Uterus (tissue), 4 donors: ENCODE measurements at places on chromosomes 11 and 22. TPM values are rescaled to one million over a fixed set of nuclear protein-coding genes. Genes with fewer than 3 reads are reported as not detected.

GRCh38 chr11:19751055-19751454 lies 38.4 kb downstream of the NAV2 start:
- no peaks in the 10 kb centered on the region for H3K27me3 ChIP-seq
- no peak for DNase-seq
- H3K4me3 ChIP-seq = no peak overlapping the region
- no peaks in the 10 kb centered on the region for H3K4me1 ChIP-seq
- no peak overlapping the region for H3K27ac ChIP-seq
- no peaks in the 10 kb centered on the region for H3K36me3 ChIP-seq

GRCh38 chr22:44026066-44026629 lies 2.0 kb downstream of the PARVB start:
- DNase-seq = no peak
- H3K36me3 ChIP-seq = no peaks in the 10 kb centered on the region
- H3K4me1 ChIP-seq = no peaks in the 10 kb centered on the region
- peak overlapping the region; percentile 85 for H3K27ac ChIP-seq
- no peak overlapping the region for H3K4me3 ChIP-seq
- H3K27me3 ChIP-seq = no peaks in the 10 kb centered on the region

DNA sequence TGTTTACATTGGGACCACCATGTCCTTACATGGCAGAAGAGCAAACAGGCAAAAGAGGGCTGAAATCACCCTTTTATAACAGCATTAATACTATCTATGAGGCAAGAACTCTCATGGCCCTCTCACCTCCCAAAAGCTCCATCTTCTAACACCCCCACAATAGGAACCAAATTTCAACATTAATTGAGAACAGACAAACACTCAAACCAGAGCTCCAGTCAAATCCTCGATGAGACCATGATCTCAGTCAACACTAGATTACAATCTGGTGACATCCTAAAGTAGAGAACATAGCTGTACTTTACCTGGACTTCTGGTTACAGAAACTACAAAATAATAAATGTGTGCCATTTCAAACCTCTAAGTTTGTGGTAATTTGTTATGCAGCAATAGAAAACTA lies 25.1 kb downstream of the OR2AG2 start:
- H3K27me3 ChIP-seq = no peaks in the 10 kb centered on the region
- DNase-seq = no peak
- peak overlapping the region; percentile 69 for H3K27ac ChIP-seq
- no peaks in the 10 kb centered on the region for H3K36me3 ChIP-seq

DNA sequence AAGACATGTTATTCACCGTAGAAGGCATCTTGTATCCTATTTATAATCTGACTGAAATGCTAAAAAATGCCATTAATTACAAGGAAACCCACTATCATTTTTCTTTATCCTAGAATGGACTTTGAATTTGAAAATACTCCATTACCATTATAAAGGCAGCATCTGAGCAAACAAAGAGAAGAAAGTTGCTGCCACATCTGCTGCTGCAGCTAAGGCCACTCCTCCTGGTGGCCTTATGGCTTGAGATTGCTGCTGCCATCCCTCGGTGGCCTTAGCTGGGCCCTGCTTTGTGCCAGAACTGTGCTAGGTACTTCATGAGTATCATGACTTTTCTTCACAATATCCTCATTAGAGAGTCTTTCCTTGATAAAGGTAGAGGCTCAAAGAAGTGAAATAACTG lies 1210.1 kb upstream of the TENM4 start:
- H3K4me1 ChIP-seq = no peaks in the 10 kb centered on the region
- H3K27ac ChIP-seq = no peak overlapping the region
- H3K36me3 ChIP-seq = no peaks in the 10 kb centered on the region
- DNase-seq = no peak
- H3K4me3 ChIP-seq = no peak overlapping the region

CARD16 gene
- total RNA-seq = 3.7 TPM

DNA sequence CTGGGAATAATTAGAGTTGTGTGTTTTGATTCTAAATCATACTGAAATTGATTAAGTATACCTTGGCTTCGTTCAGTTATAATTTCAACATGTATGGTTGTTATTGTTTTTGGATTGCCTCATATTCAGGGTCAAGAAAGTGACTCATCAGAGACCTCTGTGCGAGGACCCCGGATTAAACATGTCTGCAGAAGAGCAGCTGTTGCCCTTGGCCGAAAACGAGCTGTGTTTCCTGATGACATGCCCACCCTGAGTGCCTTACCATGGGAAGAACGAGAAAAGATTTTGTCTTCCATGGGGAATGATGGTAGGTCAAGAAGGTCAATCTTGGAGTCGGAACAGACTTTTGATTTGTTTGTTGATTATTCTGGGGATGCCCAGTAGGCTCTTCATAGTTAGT lies 40.4 kb downstream of the KMT2A start:
- no peaks in the 10 kb centered on the region for H3K4me1 ChIP-seq
- DNase-seq = no peak
- no peaks in the 10 kb centered on the region for H3K36me3 ChIP-seq
- no peak overlapping the region for H3K27ac ChIP-seq
- no peaks in the 10 kb centered on the region for H3K27me3 ChIP-seq
- H3K4me3 ChIP-seq = no peak overlapping the region

DNA sequence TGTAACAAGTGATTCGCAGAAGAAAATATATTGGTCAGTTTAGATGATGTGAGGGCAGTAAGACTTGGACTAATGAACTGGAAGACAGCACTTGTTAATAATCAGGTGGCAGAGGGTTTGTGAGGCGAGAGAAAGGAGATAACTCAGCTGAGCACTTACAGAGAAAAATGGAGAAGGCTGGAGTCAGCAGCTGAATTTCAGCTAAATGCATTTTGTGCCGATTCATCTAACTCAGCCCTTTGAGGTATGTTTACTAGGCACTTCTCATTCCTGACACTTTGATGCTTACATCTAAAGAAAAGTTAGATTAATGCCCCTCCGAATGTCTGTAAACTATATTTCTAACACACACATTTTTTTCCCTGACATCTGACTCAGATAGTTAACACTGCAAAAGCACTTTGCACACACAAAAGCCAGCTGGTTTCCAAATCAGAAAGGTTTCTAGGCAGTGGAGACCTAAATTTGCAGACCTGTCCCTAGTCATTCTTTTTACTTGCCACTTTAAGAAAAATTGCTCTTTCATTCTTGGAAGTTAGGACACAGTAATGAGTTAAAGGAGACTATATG lies 859.5 kb upstream of the CCDC90B start:
- no peak for DNase-seq
- H3K4me3 ChIP-seq = no peak overlapping the region
- H3K36me3 ChIP-seq = no peaks in the 10 kb centered on the region
- H3K27ac ChIP-seq = no peak overlapping the region

FAT3 gene
- total RNA-seq = 2.6 TPM

DNA sequence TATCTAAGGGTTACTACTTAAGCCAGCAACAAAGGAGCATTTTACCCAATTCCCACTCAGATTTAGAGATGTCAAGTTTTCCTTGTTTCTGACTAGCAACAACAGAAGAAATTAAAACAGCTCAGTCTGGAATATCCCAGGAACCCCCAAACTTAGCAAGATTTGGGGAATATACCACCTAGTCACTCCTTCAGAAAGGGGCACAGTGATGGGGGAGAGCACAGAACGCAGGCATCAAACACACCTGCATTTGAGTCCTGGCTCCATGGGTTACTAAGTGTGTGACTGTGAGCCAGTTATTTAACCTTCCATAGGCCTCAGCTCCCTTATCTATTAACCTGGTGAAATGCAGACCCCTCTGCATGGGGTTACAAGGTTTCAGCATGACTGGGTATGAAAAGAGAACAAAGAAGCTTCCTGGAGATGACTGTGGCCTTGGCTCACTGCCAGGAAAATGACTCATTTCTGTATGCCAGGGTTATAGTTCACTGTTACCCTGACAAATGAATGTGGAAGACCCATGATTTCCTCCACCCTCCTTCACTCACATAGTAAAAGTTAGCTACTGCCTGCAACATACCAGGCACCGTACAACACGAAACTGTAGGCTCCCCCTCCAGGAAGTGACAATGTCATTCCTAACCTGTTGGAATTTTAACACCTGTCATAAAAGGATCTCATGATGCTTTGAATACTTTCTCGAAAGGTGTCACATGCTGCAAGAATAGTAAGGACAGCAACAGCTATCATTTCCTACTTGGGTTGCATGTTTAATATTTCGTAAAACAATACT lies 79.6 kb downstream of the ME3 start:
- DNase-seq = peak; percentile 63
- no peak overlapping the region for H3K4me3 ChIP-seq
- no peaks in the 10 kb centered on the region for H3K36me3 ChIP-seq

- no peaks in the 10 kb centered on the region for H3K4me1 ChIP-seq
- no peak for DNase-seq
- H3K4me3 ChIP-seq = no peak overlapping the region
- H3K27me3 ChIP-seq = no peaks in the 10 kb centered on the region
Measured at GRCh38 chr11:113849713-113850112, 25.7 kb downstream of the USP28 start.

DNA sequence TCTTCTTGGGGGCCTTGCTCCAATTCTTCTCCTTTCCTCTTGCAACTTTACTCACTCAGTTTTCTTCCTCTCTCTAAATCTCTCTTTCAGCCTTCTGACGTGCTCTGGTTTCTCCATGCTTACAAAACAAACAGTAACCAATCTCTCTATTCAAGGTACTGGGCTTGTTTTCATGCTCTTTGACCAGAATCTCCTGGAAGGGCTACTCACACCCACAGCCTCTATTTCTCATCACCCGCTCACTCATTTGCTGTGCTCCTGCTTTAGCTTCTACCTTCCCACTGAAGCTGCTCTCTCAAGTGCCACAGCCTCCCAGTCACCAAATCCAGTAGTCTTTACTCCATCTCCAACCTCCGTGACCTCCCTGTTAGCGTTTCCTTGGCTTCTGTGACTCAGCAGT lies 60.4 kb downstream of the SERGEF start:
- no peak overlapping the region for H3K27ac ChIP-seq
- H3K27me3 ChIP-seq = no peaks in the 10 kb centered on the region
- no peak for DNase-seq
- no peaks in the 10 kb centered on the region for H3K4me1 ChIP-seq
- H3K36me3 ChIP-seq = no peaks in the 10 kb centered on the region

DNA sequence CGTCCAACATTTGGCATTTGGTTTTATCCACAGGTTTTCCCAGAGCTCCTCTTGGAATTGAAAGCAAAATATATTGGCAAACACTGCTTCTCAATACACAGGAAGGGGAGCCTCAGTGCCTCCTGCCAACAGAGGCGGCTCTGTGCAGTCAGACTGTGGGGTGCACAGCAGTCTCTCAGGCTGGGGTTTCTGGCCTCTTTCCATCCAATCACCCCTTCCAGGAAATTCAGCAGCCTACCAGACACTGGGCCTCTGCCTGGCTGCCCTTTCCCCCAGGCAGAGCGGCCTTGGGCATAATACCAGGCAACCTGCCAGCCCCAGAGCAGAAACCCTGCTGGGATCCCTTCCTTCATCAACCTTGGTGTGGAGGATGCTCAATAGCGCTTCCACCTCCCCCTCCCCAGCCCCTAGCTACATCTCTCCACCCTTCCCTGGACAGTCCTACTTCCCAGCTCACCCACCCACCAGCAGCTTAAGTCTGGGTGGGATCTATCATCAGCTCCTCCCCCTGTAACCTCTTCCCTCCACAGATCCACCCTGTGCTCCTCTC lies 17.8 kb upstream of the RAPSN start:
- no peaks in the 10 kb centered on the region for H3K27me3 ChIP-seq
- peaks cover 8% of the 10 kb centered on the region for H3K4me1 ChIP-seq
- DNase-seq = peak; percentile 36
- no peaks in the 10 kb centered on the region for H3K36me3 ChIP-seq

DNA sequence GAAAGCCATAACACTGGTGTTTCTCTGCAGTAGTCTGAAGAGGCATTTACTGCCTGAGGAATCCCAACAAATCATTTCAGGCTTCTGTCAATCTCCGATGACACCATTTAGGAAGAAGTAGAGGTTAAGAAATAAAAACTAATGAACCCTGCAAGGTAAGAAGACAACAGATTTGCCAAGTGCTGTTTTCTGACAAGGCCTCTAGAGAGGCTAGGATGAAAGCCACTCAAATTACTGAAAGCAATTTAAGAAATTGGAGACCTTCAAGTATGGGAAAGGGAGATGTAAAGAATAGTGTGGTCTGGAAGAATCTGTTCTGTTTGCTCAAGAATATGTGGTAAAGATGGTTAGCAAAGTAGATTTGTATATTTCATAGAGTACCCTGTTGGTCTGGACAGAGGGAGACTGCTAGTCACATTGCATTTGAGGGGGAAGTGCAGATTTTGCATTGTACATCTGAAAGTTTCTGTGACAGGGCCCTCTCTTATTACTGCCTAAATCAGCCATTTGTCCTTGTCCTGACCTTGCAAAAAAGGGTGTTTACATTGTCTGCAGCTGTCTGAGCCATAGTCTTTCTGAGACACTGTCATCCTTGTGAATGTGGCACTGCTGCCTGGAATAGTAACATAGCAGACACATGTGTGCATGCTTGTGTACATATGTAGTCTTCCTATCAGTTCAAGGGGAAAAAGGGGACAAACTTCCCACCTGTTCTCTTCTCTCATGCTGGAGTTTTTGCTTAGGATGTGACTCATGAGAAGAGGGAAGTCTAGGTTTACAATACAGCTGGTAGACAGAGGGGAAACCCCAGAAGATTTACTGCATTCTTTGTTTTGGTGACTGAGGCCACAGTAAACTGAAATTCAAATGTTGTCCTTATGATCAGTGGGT lies 640.2 kb upstream of the KIRREL3 start:
- no peaks in the 10 kb centered on the region for H3K4me1 ChIP-seq
- H3K27ac ChIP-seq = no peak overlapping the region
- no peak overlapping the region for H3K4me3 ChIP-seq
- no peaks in the 10 kb centered on the region for H3K36me3 ChIP-seq

PATE2 gene
- total RNA-seq = not detected

DNA sequence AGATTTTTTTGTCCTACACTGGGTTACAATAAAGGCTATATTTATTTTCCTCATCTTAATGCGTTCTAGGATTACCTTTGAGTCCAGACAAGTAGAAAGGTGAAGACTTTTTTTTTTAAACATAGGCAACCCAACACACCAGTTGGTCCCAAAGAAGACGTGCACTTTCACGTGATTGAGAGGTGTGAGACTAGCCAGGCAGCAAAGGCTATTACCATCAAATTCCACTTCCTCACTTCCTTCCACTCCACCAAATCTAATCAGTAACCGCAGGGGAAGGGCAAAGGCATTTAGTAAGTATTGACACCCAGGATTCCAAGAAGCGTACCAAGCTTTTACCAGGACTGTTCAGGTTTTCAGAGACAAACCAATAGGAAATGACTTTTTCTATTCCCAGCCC lies 109.3 kb downstream of the APIP start:
- no peaks in the 10 kb centered on the region for H3K27me3 ChIP-seq
- no peak overlapping the region for H3K4me3 ChIP-seq
- H3K36me3 ChIP-seq = no peaks in the 10 kb centered on the region
- no peak overlapping the region for H3K27ac ChIP-seq

DNA sequence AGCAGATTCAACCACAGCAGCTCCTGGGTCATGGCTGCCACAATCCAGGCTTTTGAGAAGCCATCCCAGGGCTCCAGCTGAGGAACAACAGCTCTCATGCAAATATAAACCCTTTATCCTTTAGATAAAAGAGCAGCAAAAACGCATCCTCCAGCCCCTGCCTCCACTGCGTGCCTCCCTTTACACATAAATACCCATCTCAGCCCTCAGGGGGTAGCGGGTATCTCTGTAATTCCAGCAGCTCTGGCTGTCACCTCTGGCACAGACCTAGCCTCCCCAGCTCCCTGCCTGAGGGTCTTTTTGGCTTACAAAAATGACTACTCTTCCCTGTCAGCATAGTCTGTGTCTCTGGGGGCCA lies 21.6 kb downstream of the LMO1 start:
- no peaks in the 10 kb centered on the region for H3K4me1 ChIP-seq
- H3K36me3 ChIP-seq = no peaks in the 10 kb centered on the region
- H3K4me3 ChIP-seq = no peak overlapping the region
- no peaks in the 10 kb centered on the region for H3K27me3 ChIP-seq
- DNase-seq = no peak

PAX6 gene
- not detected for total RNA-seq

- H3K27ac ChIP-seq = no peak overlapping the region
- no peaks in the 10 kb centered on the region for H3K4me1 ChIP-seq
- H3K36me3 ChIP-seq = no peaks in the 10 kb centered on the region
- H3K4me3 ChIP-seq = no peak overlapping the region
Measured at GRCh38 chr11:57545883-57546282, 8.5 kb downstream of the SMTNL1 start.
